ENCODE measurements at places on chromosomes 7 and 10. TPM values are rescaled to one million over a fixed set of nuclear protein-coding genes. Genes with fewer than 3 reads are reported as not detected.

CPA2 gene
- 27.6 TPM for total RNA-seq

NME8 gene
- not detected for total RNA-seq

- no peak for DNase-seq
Measured at GRCh38 chr7:27810186-27810585, 70.2 kb downstream of the TAX1BP1 start.

DNA sequence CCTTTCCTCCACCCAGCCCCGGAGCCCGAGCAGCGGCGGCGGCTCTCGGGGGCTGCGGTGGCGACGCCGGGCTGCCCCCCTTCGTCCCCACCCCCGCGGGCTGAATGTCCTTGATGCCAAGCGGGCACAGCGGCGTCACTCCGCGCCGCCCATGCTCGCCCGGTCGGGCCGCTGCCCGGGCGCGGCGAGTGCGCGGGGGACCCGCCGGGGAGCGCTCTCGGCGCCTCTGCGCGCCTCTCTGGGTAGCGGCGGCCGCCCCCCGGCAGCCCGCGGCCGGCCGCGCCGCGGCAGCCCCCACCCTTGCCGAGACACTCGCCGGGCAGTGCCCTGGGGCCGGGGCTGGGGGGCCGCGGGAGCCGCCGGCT is 433 bp upstream of the PLXNA4 start:
- DNase-seq: no peak

- no peak for DNase-seq
Measured at GRCh38 chr10:123858907-123859652, 32.5 kb downstream of the CPXM2 start.

DNA sequence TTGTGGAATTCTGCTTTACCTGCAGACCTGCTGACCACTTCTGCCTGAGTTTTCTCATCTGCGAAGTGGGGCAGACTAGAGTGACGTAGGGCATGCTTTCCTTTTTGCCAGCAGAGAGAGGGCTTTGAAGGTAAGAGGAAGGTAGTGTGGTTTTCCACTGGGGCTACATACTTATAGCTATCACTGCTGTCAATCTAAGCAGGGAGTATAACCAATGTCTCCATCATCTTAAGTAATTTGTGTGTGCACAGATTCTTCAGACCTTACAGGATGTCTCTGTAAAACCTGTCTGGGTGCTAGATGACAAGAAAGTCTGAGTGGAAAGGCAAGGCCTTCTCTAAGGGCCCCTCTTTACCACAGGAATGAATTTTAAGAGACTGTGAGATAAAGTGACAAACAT is 106.8 kb downstream of the RBM20 start:
- no peak for DNase-seq
